CD4-positive, alpha-beta T cell treated with Interleukin-10 for 1 hour (primary cell): ENCODE measurements at places on chromosomes 6 and 20.

- no peak for DNase-seq
Measured at GRCh38 chr6:130385064-130385695, 19.4 kb downstream of the TMEM200A start.

DNA sequence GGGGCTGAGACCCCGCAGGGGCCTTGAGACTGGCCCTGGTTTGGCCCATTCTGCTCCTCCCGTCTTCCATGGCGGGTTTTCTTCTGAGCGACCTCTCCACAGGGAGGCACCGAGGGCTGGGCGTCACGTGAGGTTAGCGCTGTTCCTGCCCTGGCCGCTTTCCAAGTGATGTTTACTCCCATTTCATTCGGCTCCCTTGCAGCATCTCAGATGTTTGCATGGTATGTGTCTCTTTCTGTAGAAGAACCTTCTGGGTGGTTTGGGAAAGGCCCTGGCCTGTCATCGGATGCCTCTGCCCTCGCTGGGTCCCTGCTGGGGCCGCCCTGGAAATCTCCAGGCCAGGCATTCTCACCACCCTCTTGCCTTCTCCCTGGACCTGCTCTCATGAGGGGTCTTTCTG lies 17.3 kb downstream of the RAMACL start:
- DNase-seq: no peak

DNA sequence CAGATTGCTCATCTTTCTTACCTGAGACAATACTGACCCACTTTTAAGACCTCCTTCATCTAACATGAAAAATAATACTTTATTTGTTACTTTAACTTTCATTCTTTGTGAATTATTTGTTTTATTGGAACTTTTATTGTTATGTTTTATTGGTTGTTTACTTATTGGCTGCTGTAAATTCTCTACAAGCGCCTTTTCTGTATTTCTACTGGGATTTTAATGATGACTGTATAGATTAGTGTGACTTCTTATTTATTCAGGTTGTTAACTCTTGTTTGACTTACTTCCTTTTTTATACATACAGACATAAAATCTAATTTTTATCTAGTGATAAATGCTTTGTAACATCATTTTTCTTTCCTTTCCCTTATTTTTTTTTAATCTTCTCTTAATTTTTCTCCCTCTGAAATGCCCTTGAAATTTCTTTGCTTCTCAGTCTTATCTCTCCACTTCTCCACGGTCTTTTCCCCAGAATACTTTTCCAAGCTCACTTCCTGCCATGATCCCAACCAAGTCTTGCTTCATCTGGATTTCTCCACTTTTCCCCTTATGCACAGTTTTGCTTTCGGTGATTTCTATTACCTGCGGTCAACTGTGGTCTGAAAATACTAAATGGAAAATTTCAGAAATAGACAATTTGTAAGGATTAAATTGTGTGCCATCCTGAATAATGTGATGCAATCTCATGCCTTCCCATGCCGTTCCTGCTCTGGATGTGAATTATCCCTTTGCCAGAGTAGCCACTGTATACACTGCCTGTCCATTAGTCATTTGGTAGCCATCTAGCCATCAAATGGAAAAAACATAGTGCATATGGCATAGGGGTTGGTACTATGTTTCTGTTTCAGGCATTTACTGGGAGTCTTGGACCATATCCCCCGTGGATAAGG lies 265.9 kb downstream of the PRL start:
- no peak for DNase-seq

DNA sequence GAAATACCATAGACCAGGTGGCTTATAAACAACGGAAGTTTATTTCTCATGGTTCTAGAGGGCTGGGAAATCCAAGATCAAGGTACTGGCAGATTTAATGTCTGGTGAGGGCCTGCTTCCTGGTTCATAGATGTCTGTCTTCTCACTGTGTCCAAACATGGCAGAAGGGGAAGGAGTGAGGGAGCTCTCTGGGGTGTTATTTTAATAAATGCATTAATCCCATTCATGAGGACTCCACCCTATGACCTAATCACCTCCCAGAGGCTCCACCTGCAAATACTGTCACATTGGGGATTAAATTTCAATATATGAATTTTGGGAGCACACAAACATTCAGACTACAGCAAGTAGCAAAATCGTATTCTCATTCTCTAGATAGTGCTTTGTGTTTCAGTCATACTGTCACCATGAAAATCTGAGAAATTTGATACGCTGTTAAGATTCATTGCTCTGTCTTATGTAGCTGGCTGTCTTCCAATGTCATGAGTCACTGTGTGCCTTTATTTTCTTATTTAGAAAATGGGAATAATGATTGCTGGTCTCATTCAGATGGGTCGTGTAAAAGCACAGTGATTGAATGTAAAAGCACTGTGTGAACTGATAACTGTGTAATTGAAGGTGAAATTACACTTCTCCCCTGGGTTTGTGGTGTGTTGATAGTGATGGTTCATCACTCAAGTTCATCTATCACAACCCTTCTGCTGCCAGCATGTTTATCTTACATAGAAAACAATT lies 8.9 kb upstream of the ERVFRD-1 start:
- DNase-seq: no peak

DNA sequence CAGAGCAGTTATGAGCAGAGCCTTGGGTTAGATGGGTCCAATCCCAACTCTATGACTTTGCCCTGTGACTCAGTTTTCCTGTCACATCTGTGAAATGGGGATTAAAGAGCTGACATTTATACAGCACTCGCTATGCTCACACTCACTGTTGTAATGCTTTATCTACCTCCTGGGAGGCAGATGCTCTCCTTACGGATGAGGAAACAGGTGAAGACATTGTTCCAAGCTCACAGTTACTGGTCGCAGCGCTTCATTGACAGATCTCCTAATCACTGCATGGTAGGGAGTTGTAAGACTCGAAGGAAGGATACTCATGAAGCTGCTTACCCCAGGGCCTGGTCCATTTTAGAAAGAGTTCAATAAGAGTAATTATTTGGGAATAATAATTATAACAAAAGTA lies 2.9 kb upstream of the MYLK2 start:
- DNase-seq: no peak

GRCh38 chr6:63882208-63882607 lies 246.6 kb downstream of the PHF3 start:
- DNase-seq: no peak

DNA sequence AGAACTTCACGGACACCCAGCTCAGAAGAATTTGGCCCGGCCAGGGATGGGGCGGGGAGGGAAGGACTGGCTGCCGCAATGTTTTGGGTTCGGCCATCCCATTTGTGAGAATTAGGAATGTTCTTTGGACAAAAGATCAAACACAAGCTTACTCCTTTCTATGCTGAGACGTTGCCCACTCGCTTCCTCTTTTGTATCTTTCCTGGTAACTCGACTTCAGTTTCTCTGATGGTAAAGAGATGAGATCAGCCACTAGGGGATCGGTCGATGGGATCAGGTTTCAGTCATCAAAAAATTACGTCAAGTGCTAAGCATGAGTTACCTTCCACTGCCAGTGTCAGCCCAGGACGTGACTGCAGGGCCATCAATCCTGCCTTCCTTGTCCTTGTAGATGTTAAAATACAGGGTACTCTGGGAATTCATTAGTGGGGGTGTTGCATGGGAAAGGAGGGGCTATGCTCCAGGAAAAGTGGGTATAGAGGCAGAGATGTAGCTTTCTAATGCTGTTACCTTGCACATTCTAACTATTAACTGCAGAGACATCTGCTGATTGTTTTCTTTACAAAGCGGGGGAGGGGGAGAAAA lies 190.2 kb downstream of the TSHZ2 start:
- DNase-seq: no peak

DNA sequence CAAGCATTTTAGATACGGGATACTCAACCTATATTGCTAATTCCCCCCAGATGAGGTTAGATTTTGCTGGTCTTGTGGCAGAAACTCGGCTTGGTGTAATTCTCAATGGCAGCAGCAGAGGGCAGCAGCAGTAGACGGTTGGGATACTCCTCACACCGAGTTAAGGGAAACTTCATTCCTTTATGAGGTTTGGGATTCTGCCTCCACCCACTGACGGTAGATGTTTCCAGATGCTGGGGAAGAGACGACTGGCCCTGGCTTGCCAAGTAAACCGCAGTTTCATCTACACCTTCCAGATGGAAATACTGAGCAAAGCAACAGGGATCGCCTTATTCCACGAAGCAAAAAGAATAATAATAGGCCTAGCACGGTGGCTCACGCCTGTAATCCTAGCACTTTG lies 8.2 kb upstream of the TBC1D7 start:
- peak; percentile 71 for DNase-seq

GRCh38 chr6:147156218-147156617 lies 48.0 kb upstream of the STXBP5 start:
- no peak for DNase-seq

GRCh38 chr6:89299466-89299850 lies 15.6 kb downstream of the GABRR2 start:
- no peak for DNase-seq

GRCh38 chr6:88749849-88750248 lies 213.6 kb downstream of the RNGTT start:
- no peak for DNase-seq

GRCh38 chr20:7399575-7399974 lies 540.7 kb downstream of the HAO1 start:
- DNase-seq: no peak

DNA sequence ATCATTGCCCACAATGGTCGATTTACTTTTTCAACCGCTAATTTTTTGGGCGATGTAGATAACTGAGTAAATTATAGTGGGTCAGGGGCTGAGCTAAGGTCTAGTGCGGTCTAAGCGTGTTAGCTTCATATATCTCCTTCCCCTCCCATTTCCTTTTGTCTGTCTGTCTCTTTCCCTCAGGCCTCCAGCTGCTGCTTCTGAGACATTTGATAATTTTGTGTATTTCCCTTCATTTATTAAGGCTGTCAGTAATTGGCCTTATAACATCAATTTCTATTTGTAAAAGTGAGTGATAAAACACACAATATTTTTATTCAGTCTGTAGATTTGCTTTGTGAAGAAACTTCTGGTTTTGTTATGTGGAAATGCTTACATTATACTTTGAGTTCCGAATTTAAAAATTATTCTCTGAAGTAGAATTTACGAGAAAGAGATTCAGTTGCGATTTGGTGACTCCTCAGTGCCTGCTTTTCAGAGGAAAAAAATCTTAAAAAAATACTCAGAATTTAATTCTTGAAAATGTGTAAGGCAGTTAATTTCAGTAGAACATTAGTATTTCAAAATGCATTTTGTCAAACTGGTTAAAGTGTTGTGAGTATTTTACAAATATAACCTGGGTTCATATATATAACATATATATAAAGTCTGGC lies 1.4 kb downstream of the TMEM170B start:
- DNase-seq: no peak

- DNase-seq: peak; percentile 36
Measured at GRCh38 chr6:166955121-166955864, 1.1 kb downstream of the RNASET2 start.

GRCh38 chr20:51126337-51126736 lies 103.4 kb upstream of the KCNG1 start:
- no peak for DNase-seq

DNA sequence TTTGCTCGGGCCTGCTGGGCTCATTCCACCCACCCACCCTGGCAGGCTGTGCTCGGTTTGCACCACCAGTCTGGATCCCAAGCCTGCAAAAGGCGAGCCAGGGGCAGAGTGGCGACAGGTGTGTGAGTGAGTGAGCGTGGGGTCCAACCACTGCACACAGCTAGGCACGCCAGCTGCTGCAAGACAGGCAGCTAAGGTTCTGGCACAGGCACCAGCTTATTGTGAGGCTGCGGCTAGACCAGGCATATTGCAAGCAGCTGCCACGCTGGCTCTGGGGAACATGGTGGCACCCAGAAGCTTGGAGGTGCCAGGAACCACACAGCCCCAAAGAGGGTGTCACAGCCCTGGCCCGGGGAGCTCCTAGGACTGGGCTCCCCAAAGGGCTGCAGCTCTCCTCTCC lies 205.1 kb downstream of the ANKRD60 start:
- DNase-seq: no peak

DNA sequence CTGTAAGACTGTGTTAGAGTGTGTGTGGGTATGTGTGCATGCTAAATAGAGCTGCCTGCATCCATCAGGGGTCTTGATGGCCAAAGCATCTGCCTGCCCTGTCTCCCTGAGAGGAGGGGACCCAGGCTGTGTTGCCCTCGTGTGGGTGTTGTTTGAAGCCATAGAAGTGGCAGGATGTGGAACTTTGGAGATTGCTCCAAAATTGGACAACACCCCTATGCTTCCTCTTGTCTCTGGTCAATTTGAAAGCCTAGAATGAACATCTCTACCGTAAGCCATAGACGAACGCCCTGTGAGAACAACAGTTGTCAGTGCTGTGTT lies 82.6 kb downstream of the ASXL1 start:
- DNase-seq: no peak

DNA sequence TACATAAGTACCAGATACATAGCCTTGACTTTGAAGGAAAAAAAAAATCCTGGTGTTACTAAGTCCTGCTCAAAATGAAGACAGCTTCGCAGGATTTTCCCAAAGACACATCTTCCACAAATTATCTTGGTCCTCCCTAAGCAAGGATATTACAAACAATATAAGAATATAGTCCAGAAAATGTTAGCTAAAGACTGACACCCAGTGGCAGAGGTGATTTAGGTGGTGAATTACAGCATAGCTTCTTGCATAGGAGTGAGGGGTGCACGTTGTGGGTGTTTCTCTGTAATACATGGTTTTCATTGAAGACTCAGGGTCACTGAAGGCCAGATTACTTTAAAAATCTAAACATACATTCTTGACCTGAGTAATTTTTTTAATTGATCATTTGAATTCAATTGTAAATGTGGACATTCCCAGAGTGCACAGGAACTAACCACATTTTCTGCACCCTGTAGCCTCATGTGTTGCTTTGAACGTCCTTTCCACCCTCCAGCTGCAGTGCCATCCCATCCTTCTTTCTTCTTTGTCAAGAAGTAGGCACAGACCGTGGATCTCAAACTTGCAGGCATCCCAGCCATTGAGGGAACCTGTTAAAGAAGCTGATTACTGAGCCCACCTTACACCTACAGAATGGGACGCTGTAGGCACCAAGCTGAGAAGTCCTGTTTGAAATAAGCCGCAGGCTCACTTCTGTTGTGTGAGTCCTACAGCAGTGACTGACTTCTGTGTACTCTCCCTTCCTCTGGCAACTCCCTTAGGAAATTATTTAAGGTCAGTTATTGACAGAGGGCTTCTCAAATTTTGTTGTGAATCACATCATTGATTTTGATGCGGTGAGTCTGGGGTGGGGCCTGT lies 102.6 kb downstream of the PERP start:
- peak; percentile 47 for DNase-seq
